MCF 10A (cell line): ENCODE measurements at places on chromosomes 6 and 20. TPM values are rescaled to one million over a fixed set of nuclear protein-coding genes. Genes with fewer than 3 reads are reported as not detected.

DNA sequence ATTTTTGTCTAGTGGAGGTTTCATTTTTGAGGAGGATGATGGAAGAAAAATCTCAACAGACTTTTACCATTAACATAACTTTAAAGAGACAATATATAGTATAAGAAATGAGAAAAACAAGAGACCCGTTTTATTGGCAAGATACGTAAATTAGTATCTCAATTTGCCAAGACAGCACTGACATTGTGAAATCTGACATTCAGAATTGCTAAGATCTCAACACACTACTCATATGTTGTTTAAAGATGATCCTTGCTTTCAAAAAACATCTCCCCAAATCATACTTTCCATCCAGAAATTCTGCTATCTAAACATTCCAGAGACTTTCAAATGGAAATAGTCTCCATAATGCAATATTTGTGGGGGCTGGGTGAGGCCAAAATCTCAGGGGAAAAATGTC, 220.9 kb upstream of the CEP162 start:
- no peak overlapping the region for H3K4me3 ChIP-seq
- no peaks in the 10 kb centered on the region for H3K27me3 ChIP-seq
- DNase-seq = no peak

- no peak for DNase-seq
- no peak overlapping the region for H3K4me3 ChIP-seq
- no peaks in the 10 kb centered on the region for H3K4me1 ChIP-seq
These were observed 70.9 kb downstream of the VIP start for GRCh38 chr6:152821525-152821924.

DNA sequence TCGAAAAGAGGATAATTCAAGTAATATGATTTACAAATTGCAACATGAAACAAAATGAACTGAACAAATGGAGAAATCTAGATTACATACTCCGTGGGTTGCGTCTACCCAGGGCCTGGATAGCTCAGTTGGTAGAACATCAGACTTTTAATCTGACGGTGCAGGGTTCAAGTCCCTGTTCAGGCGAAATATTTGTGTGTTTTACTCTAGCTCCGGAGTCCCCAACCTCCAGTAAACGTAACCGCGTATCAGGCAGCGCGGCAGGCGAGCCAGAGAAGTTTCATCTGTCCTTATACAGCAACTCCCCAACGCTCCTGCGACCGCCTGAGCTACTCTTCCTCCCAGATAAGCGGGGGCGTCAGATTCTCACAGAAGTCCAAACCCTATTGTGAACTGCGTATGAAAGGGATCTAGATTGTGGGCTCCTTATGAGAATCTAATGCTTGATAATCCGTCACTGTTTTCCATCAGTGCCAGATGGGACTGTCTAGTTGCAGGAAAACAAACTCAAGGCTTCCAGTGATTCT, 176.1 kb downstream of the TRIM27 start:
- peak overlapping the region; percentile 81 for H3K27ac ChIP-seq
- peaks cover 20% of the 10 kb centered on the region for H3K36me3 ChIP-seq
- no peaks in the 10 kb centered on the region for H3K27me3 ChIP-seq
- peak; percentile 86 for DNase-seq
- H3K4me3 ChIP-seq = peak overlapping the region; percentile 76
- no peaks in the 10 kb centered on the region for H3K4me1 ChIP-seq

- H3K4me3 ChIP-seq = peak overlapping the region; percentile 21
- H3K4me1 ChIP-seq = peaks cover 11% of the 10 kb centered on the region
- no peak overlapping the region for H3K27ac ChIP-seq
These were observed 3.1 kb upstream of the RPS12 start for GRCh38 chr6:132811276-132811675.

DNA sequence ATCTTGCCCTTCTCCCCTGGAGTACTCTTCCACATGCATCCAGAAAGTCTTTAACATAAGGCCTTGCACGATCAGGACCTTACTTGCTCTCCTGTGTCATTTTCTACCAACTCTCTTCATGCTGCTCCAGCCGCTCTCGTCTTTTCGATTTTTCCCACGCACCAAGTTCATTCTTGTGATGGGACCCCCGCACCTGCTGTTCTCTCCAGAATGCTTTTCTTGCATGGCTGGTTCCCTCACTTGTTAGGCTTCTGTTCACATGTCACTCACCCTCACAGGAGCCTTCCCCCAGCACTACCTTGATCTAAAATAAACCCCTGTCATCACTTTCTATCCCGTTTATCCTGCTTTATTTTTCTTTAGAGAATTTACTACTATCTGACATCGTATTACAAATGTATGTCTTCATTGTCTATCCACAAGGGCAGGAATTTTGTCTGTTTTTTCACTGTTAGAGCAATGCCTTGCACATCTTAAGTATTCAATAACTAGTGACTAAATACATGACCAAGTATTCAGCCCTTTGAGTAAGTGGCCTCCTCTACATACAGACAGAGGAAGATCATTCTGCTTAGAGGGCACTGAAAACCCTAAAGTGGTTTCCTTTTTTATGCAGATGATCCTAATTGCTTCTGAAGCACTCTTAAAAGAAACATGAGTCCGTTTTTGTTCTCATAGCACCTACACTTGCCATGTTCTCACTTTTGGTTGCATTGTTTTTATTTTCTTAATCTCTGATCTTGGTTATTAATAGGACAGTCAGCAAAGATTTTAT, 166.9 kb downstream of the SLC16A10 start:
- peaks cover 24% of the 10 kb centered on the region for H3K27me3 ChIP-seq
- DNase-seq = no peak
- H3K36me3 ChIP-seq = no peaks in the 10 kb centered on the region
- no peak overlapping the region for H3K27ac ChIP-seq

DNA sequence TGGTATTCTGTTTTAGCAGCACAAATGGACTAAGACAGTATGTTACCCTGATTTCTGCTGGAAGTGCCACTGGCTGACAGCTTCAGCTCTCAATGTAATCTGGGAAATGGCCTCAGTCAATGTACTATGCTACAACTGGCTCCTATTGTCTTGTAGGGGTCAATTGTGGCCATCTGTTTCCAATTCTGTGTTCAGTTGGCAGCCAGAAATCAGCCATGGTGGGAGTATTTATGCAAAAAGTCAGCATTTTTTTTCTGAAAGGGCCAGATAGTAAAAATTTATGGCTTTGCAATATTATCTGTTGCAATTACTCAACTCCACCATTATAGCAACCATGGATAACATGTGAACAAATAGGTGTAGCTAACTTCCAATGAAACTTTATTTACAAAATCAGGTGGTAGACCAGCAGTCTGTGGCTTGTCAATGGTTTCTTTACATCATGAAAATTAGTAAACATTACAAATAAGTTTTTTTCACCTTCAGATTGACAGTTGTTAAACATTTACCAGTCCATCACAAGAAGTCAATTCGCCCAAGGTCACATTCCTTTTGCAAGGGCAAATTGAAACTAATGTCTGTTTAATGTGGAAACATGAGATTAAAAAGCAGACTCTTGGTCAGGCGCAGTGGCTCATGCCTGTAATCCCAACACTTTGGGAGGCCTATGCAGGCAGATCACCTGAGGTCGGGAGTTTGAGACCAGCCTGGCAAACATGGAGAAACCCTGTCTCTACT, 58.3 kb upstream of the TSHZ2 start:
- H3K4me3 ChIP-seq = no peak overlapping the region
- H3K27me3 ChIP-seq = no peaks in the 10 kb centered on the region
- H3K36me3 ChIP-seq = no peaks in the 10 kb centered on the region
- no peak for DNase-seq

GRCh38 chr20:34301587-34302311, 1.4 kb downstream of the AHCY start:
- H3K27ac ChIP-seq = peak overlapping the region; percentile 83
- H3K4me3 ChIP-seq = no peak overlapping the region
- H3K36me3 ChIP-seq = peaks cover 5% of the 10 kb centered on the region

- H3K27ac ChIP-seq = no peak overlapping the region
- no peak for DNase-seq
- H3K4me3 ChIP-seq = no peak overlapping the region
- H3K27me3 ChIP-seq = no peaks in the 10 kb centered on the region
- H3K4me1 ChIP-seq = peaks cover 6% of the 10 kb centered on the region
These were observed 402.5 kb downstream of the CD83 start for GRCh38 chr6:14520029-14520428.

- no peak overlapping the region for H3K27ac ChIP-seq
- H3K36me3 ChIP-seq = no peaks in the 10 kb centered on the region
- no peak for DNase-seq
- H3K4me3 ChIP-seq = no peak overlapping the region
These were observed 7.9 kb upstream of the CDK19 start for GRCh38 chr6:110823146-110823545.

GRCh38 chr6:2951728-2952127, 19.6 kb downstream of the SERPINB6 start:
- no peak for DNase-seq
- no peaks in the 10 kb centered on the region for H3K4me1 ChIP-seq
- no peak overlapping the region for H3K4me3 ChIP-seq
- H3K36me3 ChIP-seq = peaks cover 35% of the 10 kb centered on the region

GRCh38 chr6:108482559-108482958, 78.2 kb upstream of the FOXO3 start:
- no peaks in the 10 kb centered on the region for H3K4me1 ChIP-seq
- peaks cover 7% of the 10 kb centered on the region for H3K36me3 ChIP-seq
- no peak overlapping the region for H3K4me3 ChIP-seq

Gene MYLK2
- total RNA-seq = 0.14 and 0.32 TPM in 2 replicates

Gene C2
- not detected in 2 replicates for total RNA-seq

Gene GPR31
- not detected in 2 replicates for total RNA-seq

Gene HAO1
- total RNA-seq = not detected in 2 replicates

Gene BMP6
- 0.12 and 0.56 TPM in 2 replicates for total RNA-seq
